Vagina (tissue), 2 donors: ENCODE measurements at places on chromosomes 6 and 20. TPM values are rescaled to one million over a fixed set of nuclear protein-coding genes. Genes with fewer than 3 reads are reported as not detected.

The GLO1 gene
- total RNA-seq = 59.7 TPM

The MYBL2 gene
- 1.7 TPM for total RNA-seq

The RIMS1 gene
- 5.2 TPM for total RNA-seq

The MRPS26 gene
- total RNA-seq = 52.3 TPM

The EDN1 gene
- total RNA-seq = 7.1 TPM

The ANKRD66 gene
- total RNA-seq = not detected

The CCM2L gene
- total RNA-seq = 8.6 TPM

The FKBP5 gene
- 246 TPM for total RNA-seq

The ZNF76 gene
- 39.0 TPM for total RNA-seq

The HCRTR2 gene
- not detected for total RNA-seq

The SMPDL3A gene
- total RNA-seq = 44.7 TPM

The TDP2 gene
- total RNA-seq = 28.7 TPM

The TAP2 gene
- 19.9 TPM for total RNA-seq

The NKX2-2 gene
- not detected for total RNA-seq

The ECI2 gene
- total RNA-seq = 30.7 TPM

The GUCA1A gene
- total RNA-seq = not detected

The ZNF334 gene
- 5.4 TPM for total RNA-seq
